ENCODE measurements at places on chromosomes 16 and 17.

DNA sequence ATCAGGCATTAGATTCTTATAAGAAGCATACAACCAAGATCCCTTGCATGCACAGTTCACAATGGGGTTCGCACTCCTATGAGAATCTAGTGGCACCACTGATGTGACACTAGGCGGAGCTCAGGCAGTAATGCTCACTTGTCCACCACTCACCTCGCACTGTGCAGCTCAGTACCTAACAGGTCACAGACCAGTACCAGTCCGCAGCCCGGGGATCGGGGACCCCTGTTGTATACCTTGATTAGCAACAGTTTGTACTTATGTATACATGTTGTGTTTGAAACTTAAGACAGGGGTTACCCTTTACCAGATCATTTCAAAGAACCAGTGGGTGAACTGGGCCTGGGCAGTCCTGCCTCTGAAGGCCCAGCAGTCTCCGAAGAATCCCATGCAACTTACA, 103.7 kb downstream of the PMP22 start:
- no peak for DNase-seq

- DNase-seq, result no peak
These were observed 45.2 kb upstream of the SLC5A11 start for GRCh38 chr16:24800586-24800985.

- DNase-seq, result no peak
These were observed 238.8 kb downstream of the SLC39A11 start for GRCh38 chr17:72853440-72854415.

GRCh38 chr17:68674029-68674925, 73.1 kb upstream of the FAM20A start:
- DNase-seq, result no peak

- no peak for DNase-seq
These were observed 123.8 kb upstream of the RPL38 start for GRCh38 chr17:74079537-74080300.

DNA sequence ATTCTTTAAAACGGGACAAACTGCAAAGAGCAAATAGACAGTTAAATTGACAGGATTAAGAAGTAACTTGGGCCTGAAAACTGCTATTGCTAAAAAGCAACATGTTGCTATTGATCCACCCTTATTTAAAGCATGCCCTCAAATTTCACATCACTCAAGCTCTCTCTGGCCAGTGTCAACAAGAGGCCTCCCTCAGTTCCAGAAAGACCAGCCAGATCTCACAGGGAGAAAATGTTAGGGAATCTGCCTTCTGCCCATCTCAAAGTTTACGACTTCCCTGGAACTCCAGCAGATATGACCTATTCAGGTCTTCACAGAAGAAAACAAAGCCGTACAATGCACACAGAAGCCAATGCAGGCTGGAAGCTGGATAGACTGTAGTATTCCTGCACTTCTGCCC, 8.9 kb downstream of the CFAP20 start:
- no peak for DNase-seq

GRCh38 chr17:50328363-50329325, 17.3 kb upstream of the XYLT2 start:
- DNase-seq, result no peak

DNA sequence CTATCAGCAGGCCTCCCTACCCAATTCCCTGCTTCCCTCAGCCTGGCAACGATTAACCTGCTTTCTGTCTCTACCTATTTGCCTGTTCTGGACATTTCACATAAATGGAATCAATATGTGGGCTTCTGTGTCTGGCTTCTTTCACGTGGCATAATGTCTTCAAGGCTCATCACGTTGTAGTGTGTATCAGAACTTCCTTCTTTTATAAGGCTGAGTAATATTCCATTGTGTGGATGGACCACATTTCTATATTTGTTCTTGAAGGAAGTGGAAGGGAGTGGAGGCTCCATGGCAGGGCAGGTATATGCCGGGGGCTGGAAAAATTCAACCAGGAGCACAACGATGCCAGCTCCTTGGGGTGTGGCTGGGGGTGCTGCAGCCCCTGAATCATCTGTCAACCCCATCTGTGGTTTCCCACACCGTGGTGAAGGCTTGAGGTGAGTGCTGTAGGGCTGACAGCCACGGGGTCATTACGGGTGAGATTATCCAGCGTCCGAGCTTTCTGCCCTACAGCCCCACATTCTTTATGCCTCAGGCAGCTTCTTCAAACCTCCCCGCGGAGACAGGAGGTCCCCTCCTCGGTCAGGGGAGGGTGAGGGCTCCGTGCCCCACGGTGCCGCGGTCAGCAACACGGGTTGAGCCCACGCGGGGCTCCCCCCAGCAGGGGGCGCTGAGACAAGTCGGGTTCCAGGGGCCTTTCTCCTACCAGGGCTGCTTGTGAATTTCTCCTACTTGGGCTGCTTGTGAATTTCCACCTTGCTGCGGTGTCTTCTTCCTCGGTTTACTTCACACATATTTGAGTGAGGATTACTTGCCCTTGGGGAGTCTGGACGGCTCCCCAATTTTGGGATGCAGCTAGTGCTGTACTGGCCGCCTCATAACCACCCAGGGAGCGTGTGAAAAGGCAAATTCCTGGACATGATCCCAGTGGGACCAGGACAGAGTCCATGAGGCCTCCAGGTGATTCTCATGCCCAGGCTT, 18.3 kb upstream of the WFIKKN2 start:
- DNase-seq, result no peak

DNA sequence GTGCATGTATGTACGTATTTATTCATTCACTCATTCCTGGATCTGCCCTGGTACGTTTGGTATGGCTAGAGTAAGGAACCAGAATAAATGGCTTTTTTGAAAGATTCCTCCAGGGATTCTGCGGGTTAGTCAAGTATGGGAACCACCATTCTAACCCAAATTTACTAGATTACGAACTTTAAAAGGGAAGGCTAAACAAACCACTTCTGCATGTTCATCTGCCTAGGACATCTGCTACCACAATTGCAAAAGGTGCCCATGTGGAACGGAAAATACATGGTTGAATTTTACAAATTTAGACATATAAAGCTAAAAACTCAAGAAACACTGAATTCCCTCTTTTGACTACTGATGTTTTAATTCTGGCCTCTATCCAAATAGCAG, 22.1 kb downstream of the CYTH1 start:
- no peak for DNase-seq

DNA sequence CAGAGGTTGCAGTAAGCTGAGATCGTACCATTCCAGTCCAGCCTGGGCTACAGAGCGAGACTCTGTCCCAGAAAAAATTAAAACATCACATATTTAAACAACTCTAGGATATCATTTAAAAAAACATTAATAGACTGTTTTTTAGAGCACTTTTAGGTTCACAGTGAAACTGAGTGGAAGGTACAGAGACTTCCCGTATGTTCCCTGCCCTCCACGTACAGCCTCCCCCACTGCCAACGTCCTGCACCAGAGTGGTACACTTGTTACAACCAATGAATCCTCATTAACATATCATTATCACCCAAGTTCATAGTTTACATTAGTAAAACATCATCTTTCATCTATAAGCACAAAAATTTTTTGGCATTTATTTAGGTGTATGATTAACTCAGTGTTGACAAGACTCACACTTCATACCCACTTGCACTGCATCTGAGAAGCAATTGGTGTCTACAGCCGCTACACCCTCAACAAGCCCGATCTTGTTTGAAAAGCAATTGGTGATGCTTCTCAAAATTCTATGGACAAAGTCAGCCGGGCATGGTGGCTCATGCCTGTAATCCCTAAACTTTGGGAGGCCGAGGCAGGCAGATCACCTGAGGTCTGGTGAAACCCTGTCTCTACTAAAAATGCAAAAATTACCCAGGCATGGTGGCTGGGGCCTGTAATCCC, 39.9 kb upstream of the STH start:
- no peak for DNase-seq

- no peak for DNase-seq
These were observed 436.7 kb downstream of the NPIPA7 start for GRCh38 chr16:16815641-16816040.

GRCh38 chr16:26651464-26651863, 415.3 kb upstream of the C16orf82 start:
- DNase-seq, result no peak

DNA sequence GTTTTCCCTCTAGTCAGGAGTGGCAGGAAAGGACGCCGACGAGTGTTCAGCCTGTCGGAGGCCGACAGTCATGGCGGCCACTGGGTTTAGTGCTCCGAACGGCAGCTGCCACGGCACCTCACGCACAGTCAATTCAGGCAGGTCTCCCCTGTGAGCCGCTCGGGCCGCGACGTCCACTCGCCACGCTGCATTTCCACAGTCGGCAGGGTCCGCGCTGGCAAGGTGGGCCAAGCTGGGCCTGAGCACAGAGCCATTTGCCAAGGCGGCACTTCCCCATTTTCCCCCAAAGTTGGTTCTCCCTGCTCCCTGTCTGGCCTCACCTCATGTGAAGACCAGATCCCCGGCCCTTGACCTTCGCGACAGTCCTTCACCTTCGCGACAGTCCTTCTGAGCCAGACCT, 81.9 kb downstream of the SOCS1 start:
- DNase-seq, result no peak

GRCh38 chr16:11819798-11820197, 22.7 kb upstream of the ZC3H7A start:
- DNase-seq, result no peak

- no peak for DNase-seq
These were observed 80.1 kb upstream of the RPL38 start for GRCh38 chr17:74123350-74123749.

- no peak for DNase-seq
These were observed 368.9 kb downstream of the UTP18 start for GRCh38 chr17:51629232-51629631.

GRCh38 chr17:28547096-28547622, 5.3 kb downstream of the UNC119 start:
- no peak for DNase-seq

GRCh38 chr17:39702901-39703893, 3.3 kb downstream of the ERBB2 start:
- no peak for DNase-seq

DNA sequence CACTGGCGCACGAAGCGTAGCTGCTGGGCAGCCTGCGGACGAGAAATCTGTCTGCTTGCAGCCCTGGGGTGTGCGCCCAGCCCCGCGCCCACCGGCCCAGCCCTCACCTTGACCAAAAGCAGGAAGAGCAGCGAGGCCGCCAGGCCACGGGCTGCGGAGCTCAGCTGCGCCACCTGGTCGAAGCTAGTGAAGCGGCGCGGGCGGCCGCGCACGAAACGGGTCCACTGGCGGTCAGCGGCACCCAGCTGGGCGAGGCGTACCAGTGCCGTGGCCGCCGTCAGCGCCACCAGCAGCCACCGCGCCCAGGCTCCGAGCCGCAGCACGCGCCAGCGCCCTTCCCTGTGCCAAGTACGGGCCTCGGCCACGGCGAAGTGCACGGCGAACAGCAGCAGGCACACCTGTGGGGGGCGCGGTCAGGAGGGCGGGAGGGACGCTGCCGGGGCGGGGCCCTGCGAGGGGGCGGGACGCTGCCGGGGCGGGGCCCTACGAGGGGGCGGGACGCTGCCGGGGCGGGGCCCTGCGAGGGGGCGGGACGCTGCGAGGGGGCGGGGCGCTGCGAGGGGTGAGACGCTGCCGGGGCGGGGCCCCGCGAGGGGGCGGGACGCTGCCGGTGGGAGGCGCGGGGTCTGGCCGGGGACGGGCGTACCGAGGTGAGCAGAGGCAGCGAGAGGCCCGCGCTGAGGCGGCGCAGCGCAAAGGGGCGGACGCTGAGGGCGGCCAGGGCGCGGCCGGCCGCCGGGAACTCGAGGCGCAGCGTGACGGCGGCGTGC, 43.2 kb downstream of the TSC2 start:
- DNase-seq, result peak; percentile 50

DNA sequence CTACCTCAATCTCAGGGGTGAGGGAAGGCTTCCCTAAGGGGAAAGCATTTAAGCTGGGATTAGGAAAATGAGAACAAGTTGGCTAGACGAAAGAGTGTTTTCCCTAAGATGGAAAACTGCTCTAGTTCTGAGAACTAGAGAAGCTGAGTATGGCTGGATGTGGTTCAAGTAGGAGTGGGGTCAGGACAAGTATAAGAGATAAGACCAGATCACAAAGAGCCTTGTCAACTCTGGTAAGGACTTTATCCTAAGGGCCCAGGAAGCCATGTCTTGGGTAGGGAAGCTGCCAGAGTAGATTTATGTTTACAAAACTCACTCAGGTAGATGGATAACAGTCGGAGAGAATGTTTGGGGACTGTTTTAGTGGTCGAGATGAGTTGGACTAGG, 1.7 kb downstream of the ANKS4B start:
- no peak for DNase-seq

GRCh38 chr17:27199948-27200347, 94.0 kb upstream of the WSB1 start:
- no peak for DNase-seq

- DNase-seq, result no peak
These were observed 163.1 kb upstream of the NOL11 start for GRCh38 chr17:67554634-67555033.

DNA sequence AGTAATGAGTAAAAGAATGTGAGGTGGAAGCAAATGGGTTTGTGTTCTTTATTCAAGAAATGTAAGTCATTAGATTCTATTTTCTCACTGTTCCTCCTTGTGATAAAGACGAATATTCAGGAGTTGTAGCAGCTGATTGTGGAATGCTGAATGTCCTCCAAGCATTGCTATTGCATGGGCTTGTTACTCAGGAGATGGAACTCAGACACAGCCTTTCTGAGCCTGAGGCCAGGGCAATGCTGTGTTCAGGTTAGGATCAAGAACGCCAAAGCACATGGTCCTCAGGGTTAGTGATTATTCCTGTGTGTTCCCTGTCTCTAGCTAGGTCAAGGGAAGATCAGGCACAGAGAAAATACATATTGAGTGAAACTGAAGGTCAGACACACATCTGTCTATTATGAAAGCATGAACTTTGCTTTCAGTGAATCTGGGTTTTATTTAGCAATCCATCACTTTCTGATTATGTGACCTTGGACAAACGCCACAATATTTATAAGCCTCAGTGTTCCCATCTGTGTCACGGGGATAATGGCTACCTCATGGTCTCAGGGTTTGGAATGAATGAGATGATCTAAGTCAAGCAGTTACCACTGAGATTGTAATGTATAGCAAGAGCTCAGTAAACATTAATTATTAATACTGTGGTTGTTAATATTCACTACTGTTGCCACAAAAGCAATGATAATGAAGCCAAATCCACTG, 426.8 kb upstream of the DYNLRB2 start:
- no peak for DNase-seq

GRCh38 chr17:61005358-61005757, 327.7 kb downstream of the BCAS3 start:
- DNase-seq, result no peak
